ENCODE measurements at places on chromosomes 2 and 18.

DNA sequence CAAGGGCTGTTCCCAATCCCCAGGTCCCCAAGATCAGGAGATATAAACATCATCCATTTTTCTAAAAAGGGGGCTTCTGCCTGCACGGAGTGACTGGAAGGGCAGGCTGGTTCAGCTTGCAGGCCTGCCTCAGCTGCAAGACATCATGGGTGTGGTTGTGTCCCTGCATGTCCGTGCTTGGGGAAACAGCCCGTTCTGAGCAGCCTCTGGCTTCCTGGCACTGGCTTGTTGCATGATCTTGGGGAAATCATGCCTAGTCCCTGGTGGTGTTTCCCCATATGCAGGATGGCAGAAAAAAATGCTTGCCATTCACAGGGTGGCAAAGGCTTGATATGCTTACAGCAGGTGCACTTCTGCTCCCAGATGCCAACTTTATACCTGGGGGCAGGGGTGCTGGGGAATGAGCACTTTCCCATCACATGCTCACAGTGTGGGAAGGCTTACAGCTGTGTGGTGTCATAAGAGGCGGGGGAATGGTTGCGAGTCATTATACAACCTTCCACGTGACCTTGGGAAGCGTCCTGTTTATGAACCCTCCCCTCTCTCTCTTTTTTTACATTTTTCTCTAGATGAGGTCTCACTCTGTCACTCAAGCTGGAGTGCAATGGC is 7.2 kb downstream of the PCARE start:
- no peak for DNase-seq

- no peak for DNase-seq
Observed at GRCh38 chr2:82411071-82411470, 2048.0 kb downstream of the SUCLG1 start.

DNA sequence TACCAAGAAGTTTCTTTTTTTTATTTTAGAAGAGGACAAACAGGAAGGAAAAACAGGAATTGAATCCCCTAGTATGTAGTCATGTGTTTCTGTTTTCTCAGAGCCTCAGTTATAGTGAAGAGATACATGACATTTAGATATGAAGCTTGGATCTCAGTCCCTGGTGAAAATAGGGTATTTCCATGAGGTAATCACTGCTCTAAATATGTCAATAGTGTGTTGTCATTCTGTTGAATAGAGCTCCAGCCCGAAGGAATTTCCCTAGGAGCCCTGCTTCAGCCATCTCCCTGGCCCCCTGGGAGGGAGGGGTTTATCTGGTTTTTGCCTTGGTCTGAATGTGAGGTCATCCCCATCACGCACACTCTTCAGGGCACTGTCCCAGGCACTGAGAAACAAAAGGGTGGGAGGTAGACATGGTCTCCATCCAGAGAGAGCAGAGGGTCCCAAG is 47.1 kb upstream of the REL start:
- DNase-seq: no peak

GRCh38 chr2:110219496-110220189 is 7.3 kb upstream of the MTLN start:
- no peak for DNase-seq

DNA sequence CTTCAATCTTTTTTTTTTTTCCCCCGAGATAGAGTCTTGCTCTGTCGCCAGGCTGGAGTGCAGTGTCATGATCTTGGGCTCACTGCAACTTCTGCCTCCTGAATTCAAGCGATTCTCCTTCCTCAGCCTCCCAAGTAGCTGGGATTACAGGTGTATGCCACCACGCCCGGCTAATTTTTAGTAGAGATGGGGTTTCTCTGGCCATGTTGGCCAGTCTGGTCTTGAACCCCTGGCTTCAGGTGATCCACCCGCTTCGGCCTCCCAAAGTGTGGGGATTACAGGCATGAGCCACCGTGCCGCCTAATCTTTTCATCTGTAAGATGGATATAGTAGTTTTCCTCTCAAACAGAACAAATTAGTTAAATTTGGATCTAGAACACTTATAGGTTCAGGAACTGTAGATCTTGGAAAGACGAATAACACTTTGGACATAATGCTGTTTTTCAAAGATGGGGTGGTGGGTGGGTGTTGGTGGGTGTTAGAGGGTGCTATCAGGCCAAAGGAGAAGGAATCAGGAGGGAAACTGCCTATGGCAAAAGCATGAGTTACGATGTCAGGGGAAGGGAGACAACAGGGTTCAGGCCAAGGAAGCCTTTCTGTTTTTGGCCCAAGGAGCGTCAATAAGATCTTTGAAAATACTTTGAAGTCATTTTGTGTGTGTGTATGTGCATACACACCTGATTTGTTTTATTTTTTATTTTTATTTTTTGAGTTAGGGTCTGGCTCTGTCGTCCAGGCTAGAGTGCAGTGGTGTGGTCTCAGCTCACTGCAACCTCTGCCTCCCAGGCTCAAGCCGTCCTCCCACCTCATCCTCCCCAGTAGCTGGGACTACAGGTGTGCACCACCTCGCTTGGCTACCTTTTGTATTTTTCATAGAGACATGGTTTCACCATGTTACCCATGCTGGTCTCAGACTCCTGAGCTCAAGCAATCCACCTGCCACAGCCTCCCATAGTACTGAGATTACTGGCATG is 6.8 kb downstream of the RPL37A start:
- DNase-seq: no peak

DNA sequence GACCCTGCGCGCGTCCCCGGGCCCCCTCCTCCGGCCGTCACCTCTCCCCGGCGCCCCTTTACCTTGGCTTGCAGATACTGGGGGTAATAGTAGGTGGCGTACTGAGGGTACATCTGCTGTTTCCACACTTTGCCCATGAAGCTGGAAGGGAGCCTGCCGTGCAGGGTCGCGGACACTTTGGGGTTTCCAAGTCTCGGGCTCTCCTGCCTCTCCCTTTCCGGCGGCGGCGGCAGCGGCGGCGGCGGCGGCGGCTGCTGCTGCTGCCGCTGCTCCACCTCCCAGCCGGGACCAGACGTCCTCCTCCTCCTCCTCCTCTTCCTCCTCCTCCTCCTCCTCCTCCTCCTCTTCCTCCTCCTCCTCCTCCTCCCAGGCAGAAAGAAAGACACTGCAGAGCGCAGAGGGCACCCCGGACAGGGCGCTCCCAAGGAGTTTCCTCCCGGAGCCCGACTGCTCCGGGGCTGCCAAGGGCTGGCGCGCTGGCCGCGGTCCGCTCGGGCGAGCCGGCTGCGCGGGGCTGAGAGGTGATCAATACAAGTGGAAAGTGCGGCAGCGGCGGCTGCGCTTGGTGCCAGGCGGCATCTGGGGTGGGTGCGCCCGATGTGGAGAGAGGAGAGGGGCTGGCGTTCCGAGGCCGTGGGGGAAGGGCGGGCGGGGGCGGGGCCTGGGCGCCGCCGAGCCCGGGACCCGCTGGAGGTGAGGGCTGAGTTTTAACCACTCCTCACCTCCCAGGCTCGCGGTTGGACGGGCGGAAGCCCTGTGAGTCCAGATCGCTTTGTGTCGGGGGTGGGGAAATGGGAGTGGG is at the start of gene RBMS1:
RBMS1 (minus strand) TSS at position 581 of the 802 bp plus-strand sequence; CDS start at position 137, 444 bp downstream.
- peak; percentile 45 for DNase-seq
